Keratinocyte (primary cell): ENCODE measurements at places on chromosomes 12 and 14.

DNA sequence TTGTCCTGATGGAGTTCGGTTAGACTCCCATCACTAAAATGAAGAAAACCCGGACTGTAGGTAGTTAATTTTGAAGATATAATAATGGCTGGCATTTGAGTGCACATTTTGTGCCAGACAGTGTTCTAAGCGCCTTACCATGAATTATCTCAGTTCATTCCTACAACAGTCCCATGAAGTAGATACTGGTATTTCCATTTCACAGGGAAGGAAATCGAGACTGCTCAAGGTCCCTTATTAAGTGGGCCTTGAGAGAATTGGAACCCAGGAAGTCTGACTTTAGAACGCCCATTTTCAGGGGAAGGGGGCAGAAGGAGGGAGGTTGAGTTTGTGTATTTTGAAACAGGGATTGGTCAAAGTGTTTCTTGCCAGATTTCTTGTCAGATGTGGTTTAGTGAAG lies 855 bp downstream of the MNAT1 start:
- DNase-seq, result no peak

- no peak for DNase-seq
Measured at GRCh38 chr12:52531566-52532300, 11.5 kb upstream of the KRT5 start.

DNA sequence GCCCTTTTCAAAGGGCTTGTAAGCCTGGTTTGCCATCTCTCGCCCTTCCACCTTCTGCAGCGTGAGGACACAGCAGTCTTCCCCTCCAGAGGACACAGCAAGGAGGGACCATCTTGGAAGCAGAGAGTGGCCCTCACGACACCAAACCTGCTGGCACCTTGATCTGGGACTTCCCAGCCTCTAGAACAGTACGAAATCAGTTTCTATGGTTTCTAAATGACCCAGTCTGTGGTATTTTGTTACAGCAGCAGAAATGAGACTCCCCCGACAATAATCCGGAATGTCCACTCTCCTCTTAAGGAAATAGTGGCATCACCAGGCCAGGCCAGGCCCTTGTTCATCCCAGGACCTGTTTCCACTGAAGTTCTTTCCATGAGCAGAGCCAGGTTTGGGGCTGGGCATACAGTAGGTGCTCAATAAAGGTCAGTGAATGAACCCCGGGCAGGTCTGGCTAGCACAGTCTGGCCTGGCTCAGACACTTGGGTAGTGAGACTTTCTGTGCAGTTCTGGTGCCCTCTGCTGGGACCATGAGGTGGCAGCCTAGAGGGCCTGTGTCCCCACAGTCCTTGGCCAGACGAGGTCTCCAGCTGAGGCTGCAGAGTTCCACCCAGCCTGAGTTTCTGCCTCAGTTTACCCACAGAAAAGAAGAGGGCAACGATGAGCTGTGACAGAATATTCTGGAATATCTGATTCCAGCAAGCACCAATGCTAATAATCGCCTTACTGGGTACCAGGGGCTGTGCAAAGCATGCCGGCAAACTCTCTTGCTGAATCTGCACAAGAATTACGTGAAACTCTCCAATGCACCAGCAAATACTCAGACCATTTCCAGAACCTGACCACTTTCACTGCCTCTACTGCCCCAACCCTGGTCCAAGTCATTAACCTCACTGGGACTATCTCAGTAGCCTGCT lies 14.0 kb downstream of the ABCB9 start:
- DNase-seq, result no peak

DNA sequence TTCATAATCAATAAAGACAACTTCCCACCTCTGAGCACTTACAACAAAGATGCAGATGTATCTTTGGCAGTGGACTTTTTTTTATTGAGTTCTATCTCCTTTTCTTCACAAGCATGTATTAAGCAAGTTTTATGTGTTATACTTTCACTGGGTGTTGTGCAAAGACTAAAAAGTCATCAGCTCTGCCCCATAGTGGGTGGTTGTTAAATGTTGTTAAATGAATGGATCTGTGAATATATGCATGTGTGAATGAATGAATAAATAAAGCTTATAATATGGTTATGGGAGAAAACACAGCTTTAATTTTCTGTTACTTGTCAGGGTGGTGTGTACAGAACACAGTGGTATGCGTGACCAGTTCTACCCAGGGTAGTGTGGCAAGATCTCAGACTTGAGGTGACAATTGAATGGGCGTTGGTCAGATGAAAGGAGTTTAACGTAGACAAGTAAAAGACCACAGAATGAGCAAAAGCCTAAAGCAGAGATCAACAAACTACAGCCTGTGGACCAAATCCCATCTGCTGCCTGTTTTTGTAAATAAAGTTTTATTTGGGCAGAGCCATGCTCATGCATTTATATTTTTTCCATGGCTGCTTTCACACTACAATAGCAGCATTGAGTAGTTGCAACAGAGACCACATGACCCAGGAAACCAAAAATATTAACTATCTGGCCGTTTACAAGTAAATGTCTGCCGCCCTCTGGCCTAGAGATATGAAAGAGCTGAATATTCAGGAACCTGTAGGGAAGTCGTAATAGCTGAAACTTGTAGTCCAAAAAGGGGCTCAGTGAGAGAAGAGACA lies 207.4 kb upstream of the EEA1 start:
- no peak for DNase-seq

DNA sequence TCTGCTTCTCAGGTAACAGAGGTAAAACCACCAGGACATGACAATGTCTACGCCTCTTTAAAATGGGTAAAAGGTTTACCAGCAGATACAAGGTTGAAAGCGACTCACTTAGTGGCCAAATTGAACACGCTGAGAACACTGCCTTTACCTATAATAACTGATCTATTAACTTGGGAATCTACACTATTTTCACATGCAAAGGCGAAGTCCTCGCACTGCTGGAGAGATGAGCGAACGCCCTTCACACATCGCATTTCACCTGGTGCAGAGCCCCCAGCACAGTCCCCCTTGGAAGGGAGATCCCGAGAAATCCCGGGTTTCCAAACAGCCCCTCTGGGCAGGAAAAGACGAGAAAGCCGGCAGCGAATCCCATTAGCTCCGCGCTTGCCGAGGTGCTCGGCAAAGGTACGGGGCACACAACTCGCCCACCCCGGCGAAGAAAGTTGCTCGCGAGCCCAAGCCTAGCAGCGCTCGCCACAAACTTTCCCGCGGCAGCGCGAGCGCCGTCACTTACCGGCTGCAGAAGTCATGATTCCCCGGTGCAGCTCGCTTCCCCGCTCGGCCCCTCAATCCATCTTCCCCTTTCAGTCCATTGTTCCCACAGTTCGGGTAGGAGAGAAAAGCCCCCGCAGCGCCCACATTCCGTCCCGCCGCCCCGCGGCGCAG lies 423 bp downstream of the FGD6 start:
- DNase-seq, result no peak

DNA sequence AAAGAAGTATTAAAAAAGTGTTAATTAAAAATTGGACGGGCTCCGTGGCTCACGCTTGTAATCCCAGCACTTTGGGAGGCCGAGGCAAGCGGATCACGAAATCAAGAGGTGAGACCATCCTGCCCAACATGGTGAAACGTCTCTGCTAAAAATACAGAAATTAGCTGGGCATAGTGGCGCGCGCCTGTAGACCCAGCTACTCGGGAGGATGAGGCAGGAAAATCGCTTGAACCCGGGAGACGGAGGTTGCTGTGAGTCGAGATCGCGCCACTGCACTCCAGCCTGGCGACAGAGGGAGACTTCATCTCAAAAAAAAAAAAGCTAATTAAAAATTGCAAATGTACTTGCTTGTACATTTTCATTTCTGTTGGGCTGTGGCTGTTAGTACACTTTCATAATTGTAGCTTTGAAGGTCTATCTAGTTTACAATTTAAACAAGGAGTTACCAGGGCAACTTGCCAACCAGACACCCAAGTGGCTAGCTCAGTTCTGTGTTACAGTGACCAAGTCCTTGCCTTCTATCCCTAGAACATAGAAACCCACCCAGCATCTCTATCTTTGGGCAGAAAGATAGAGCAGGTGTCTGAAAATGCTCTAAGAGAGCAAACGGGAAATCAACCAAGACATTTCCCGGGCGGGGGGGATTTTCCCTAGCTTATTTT lies 1.2 kb downstream of the COA8 start:
- DNase-seq, result no peak

DNA sequence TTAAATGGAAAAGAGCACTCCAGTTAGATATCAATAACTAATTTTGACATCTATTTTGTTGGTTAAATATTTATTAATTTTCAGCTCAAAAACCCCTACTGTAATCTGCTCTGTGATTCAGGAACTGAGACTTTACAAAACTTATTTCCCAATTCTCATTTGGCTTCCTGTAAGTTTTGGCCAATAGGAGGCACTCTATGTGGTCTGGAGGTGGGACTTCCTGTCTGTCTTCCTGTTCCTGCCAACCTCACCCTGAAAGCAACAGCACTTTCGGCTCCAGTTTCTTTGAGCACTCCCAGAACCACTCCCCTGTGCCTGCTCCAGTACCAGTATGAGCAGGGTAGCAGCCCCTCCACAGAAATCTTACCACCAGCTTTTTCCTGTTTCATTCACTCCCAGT lies 1027.0 kb downstream of the VRK1 start:
- no peak for DNase-seq

- DNase-seq, result no peak
Measured at GRCh38 chr12:67797753-67798152, 149.2 kb downstream of the DYRK2 start.
